ENCODE measurements at places on chromosomes 6 and 20. TPM values are rescaled to one million over a fixed set of nuclear protein-coding genes. Genes with fewer than 3 reads are reported as not detected.
A peak's percentile ranks its signal among the peaks of the same experiment; 100 is the strongest.

GSTA3 gene
- total RNA-seq = not detected

BPIFB2 gene
- not detected for total RNA-seq

RRAGD gene
- total RNA-seq = 8.9 TPM

FAM209B gene
- total RNA-seq = 3.2 TPM

RAB22A gene
- 21.7 TPM for total RNA-seq

SDHAF4 gene
- 4.7 TPM for total RNA-seq

EPB41L1 gene
- 0.40 TPM for total RNA-seq

RNF39 gene
- total RNA-seq = not detected

SLC17A4 gene
- not detected for total RNA-seq

NEDD9 gene
- 63.5 TPM for total RNA-seq

DNA sequence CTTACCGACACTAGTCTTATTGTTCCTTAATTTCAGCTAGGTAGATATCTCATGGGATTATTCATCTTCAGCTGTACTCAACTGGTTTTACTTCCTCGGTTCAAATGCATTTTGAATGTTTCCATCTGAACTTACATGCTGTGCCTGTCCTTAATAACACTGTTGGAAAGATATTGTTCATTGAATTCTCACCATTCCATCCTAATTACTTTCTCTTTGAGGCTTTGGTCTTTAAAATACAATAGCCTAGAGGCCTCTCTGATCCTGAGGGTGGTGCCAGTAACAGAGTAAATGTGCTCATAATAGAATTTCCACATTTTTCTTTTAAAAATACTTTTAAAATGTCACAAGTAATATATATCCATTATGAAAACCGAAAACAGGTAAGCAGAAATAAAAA, 54.0 kb downstream of the IL20RA start:
- no peak for DNase-seq

DNA sequence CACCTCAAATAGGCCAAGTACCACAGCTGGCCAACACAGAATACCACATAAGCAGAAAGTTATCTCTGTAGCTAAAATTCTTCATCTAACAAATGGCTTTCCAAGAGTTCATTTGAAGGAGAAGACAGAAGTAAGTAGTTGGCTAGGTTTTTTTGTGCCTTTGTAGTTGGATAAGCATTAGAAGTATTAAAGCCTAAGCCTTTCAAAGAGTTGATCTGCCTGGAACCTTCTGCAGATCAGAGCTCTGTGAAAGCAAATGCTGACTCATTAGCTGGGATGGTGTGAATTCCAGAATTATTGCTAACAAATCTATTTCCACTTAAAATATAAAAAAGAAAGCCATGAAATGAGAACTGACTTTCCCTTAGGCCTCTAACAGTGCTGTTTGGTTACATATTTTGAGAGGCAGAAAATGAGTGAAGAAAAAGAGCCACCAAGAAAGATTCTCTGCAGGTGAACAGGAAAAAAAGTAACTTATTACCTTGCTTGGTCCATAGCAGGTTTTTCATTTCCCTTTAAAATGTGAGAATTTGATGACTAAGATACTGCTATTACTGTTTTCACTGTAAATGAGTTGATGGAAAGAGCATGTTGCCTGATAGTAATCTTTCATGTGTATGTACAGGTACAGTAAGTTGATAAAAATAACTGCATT, 763.2 kb upstream of the FLRT3 start:
- no peak for DNase-seq

GRCh38 chr6:24680582-24680981, 13.7 kb downstream of the ACOT13 start:
- no peak for DNase-seq

GRCh38 chr6:15150207-15150606, 95.7 kb upstream of the JARID2 start:
- no peak for DNase-seq

GRCh38 chr6:48144021-48144420, 33.0 kb upstream of the PTCHD4 start:
- no peak for DNase-seq

GRCh38 chr6:29590218-29590808, 5.4 kb downstream of the OR2H2 start:
- DNase-seq = no peak

DNA sequence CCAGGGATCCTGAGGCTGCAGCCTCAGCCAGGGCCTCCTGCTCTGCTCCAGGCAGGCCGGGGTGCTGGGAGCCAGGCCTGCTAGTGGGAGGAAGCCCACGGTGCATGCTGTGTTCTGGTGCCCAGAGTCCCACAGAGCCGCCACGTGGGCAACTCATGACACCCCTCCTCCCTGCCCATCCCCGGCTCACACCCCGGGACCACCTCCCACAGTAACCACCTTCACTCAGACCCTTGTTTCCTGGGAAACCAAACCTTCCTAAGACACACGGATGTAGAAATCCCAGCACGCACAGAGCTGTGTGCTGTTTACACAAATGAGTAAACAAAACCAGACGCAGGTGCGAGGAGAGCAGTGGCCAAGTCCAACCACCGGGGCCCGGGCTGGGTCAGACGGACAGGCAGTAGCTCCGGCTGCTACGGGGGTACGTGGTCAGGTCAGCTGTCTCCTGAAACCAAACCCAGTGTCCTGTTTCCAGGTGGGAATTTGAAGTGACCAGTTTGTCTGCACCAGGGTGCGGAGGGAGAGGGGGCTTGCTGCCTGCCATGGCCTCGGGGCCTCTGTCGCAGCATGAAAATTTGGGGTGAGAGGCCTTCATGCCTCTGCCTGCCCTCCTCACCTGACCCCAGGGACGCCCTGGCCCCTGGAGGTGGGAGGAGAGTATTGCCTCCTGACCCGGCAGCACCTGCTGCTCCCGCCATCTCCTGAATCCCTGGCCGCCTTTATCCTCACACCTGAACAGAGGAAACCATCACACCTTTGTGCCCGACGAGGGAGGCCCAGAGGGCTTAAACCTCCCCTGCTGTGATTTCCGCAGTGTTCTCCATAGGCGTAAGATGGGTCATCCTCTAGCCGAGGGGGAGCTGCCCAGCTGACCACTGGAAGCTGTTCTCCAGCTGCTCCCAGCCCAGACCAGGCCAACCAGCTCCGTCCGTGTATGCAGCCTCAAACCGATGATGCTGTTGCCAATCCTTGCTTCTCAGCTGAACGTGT, 52.0 kb upstream of the SMOC2 start:
- no peak for DNase-seq

DNA sequence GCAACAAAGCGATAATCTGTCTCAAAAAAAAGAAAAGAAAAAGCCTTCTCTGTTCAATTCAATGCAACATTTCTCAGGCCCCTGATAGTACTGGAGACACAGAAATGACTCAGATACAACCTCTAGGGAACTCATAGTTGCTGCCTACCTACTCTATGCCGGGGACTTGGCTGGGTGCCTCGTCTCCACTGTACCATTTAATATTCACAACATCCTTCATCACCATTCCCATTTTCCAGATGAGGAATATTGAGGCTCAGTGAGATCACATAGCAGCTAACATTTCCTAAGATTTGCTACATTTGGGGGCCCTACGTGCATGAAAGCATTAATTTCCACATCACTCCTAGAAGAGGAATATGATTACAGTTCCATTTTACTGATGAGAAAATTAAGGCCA, 7.5 kb downstream of the NOL4L start:
- DNase-seq = no peak

DNA sequence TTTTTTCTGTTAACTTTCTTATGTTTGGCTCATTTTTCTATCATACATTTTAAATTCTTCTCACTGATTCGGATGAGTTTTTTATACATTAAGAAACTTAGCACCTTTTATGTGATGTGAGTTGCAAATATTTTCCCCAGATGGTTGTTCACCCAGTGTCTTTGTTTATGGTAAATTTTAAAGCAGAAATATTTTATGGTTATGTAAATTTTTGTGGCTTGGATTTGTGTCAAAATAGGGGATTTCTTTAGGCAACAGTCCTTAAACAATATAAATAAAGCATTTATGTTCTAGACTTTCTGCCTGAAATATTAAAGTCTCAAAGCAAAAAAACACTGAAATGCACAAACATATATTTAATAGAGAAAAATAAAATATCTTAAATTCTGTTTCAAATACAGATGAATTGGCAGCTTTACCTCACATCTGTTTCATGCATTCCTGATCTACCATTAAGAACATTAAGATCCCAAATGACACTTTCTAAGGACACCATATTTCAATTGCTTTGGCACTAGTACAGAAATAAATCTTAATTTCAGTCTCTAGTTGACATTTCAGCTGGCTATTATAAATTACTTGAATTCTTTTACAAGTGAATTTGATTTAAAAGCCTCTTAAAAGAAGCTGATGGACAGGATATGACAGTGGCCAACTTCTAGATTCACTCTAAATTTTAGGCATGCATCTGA, 646.6 kb downstream of the HACE1 start:
- no peak for DNase-seq

GRCh38 chr6:47187893-47188587, 121.7 kb downstream of the TNFRSF21 start:
- no peak for DNase-seq

DNA sequence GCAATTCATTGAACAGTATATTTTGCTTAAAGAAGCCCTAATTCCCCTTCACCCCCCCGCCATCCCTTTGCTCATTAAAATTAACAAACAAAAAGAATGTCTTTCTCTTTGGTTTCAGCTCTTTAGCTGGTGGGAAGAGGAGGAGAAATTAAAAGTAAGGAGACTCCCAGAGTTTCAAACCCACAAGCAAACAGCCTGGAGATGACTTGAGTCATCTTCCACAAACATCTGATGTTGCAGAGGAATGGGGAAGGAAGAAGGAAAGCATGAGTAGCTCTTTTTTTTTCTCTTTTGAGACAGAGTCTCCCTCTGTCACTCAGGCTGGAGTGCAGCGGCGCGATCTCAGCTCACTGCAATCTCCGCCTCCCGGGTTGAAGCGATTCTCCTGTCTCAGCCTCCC, 189.6 kb downstream of the ADAT2 start:
- DNase-seq = no peak

DNA sequence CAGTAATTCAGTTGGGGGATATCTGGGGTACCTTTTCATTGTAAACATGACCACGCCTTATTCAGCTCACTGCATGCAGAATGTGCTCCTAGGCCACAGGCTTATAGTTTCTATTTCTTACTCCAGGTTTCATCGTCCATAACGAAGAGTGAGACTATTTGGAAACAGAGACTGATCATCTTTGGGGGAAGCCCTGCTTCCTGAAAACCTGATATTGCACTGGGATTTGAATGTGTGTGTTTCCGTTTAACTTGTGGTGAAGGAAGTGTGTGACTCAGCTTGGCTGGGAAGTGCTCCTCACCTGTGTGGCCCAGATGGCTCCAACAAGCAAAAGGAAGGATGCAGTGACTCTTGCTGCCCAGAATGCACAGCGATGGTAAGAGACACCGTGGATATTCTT, 19.6 kb upstream of the LTV1 start:
- DNase-seq = no peak

GRCh38 chr20:35975576-35976373, 7.4 kb downstream of the CNBD2 start:
- DNase-seq = no peak

DNA sequence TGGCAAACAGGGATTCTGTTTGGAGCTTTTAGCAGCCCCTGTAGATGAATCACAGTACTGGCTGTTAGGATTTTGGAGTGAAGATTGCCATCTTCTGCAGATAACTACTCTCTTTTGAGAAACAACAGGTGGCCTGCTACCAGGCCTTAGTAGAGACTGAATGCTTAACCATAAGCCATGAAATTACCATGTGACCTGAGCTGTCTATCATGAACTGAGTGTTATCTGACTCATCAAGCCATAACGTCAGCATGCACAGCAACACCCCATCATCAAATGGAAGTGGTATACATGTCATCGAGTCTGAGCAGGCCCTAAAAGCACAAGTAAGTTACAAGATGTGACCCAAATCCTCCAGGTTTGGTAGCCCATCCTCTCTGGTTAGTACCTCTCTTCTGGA, 132.6 kb downstream of the GPR63 start:
- no peak for DNase-seq

DNA sequence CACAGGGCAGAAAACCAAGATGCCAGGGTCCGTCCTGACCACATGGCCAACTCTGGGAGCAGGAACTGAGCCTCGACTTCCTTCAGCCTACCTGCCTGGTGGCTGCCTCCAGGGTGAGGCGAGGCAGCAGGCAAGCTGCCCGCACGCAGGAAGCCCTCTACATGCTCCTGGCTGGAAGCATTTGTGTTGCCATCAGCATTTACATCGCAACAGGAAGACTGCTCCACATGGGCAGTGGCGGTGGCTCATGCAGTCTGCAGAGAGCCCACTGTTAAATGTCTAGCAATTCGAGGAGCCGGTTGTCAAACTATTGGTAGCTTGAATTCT, 233.8 kb downstream of the SYNDIG1 start:
- DNase-seq = no peak

DNA sequence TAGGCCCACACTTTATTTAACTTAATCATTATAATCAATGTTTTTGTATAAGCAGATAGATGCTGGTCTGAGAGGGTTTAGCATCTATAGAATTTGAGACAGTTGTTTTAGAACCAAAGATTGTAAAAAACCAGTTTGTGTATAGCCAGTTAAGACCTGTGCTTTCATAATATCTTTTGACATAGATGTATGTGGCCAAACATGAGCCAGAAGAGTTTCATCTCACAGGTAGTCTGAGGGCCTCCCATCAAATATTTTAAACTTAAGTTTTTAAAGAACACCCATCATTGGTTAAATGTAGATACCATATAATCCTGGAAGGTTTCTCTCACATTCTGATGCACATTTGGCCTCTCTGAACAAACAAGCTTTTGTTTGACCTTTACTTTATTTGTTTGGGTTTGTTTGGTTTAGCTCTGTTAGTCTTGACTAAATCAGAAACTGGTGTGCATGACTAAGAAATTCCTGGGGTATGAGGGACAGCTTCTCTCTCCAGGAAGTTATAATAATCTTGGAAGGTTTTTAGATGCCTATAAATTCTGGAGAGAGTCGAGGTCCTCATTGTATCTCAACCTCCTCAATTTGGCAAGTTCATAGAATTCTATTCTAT, 58.0 kb upstream of the TMEM200A start:
- DNase-seq = no peak

DNA sequence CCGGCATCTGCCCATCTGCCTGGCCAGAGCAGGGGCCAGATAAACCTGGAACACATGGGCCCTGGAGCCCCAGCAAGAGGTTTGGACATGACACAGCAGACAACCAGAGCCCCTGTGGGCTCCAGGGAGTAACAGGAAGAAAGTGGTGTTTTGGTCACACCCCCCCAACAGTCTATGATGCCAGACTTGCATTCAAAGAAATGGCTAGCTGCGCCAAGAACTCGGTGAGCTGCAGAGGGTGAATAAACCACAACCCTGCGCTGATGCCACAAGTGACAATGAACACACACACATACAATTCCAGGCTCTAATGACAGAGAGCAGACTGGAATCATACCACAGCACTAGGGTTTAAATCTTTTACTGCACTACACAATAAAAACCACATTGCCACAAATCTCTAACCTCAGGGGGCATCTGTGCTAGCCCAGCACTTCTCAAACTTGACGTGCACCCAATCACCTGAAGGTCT, 34.0 kb downstream of the TRERF1 start:
- peak; percentile 13 for DNase-seq

- DNase-seq = no peak
Observed at GRCh38 chr6:105174512-105174911, 5.3 kb downstream of the POPDC3 start.
